ENCODE measurements at places on chromosomes 1 and 21. TPM values are rescaled to one million over a fixed set of nuclear protein-coding genes. Genes with fewer than 3 reads are reported as not detected.

The PRMT2 gene
- 119 TPM for polyA plus RNA-seq

DNA sequence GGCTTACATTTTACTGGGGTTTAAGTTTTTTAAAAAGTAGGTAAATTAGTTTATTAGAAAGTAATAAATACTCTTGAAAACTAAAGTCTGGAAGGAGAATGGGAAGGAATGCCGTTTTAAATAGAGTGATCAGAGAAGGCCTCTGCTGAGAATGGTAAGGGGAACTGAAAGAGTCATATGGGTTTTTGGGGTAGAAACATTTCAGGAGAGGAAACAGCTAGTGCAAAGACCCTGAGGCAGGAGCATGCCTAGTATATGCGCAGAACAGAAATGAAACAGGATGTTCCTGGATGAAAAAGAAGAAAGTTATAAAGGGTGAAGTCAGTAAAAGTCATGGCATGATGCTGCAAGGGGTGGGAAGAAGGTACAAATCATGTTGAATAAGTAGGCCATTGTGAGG, 38.9 kb downstream of the ZC3H11B start:
- no peak for DNase-seq

DNA sequence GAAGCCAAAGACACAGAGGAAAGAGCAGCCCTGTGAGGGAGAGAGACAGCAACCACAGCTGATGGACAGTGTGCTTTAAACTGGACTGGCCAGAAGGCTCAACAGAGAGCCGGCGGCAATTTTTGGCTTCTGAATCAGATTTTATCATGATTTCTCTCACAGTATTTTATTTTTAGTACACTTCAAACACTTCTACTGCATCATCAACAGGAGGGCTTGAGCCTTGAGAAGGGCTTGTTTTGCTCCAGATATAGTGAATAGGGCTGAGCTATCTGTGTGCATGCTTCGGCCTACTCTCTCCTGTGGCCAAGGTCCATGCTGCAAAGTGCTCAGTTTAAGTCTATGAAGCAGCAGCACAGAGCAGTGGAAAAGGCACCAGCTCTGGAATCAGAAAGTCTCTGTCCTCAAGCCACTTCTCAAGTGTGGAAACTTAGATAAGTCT, 33.3 kb downstream of the ADCY10 start:
- no peak for DNase-seq

DNA sequence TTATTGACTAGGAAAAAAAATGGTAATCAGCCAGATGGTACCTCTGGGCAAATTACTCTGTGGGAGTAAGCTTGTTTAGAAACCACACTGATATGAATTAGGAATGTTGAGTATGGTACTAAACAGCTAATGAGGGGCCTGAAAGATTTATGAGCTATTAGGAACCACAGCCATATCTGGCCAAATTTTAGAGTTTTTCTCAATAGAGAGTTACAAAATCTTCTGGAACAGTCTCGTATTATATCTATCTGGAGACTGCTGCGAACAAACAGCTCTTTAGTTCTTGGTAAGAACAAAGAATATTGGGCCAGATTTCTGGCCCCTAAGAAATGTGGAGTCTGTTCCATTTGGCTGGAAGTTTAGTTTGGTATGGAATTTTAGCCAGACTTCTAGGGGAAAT, 4.9 kb upstream of the PODN start:
- no peak for DNase-seq

GRCh38 chr1:84632673-84633434, 57.4 kb downstream of the SSX2IP start:
- peak; percentile 18 for DNase-seq
